ENCODE measurements at places on chromosomes 11 and 22.

DNA sequence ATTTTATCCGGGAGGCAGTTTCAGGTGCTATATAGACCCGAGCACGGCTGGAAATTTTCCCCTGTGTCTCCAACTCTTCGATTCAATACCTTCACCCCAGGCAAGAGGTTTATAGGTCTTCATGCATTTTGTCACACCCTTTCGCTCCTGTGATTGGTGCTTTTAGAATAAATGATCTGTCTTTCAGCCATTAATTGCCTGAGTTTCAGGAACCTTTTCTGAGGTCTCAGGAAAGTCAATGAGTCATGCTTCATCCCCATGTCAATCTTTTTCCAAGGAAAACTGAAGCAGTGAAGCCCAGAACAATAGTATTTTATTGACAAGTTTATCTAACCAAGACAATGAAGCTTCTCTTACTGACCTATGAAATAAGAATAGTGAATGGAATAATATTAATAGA is 29.9 kb downstream of the FAM181B start:
- no peak for DNase-seq

- peak; percentile 71 for DNase-seq
Measured at GRCh38 chr22:50270666-50271394, 650 bp upstream of the MAPK11 start.

GRCh38 chr11:120751550-120751949 is 240.0 kb downstream of the GRIK4 start:
- DNase-seq: no peak

DNA sequence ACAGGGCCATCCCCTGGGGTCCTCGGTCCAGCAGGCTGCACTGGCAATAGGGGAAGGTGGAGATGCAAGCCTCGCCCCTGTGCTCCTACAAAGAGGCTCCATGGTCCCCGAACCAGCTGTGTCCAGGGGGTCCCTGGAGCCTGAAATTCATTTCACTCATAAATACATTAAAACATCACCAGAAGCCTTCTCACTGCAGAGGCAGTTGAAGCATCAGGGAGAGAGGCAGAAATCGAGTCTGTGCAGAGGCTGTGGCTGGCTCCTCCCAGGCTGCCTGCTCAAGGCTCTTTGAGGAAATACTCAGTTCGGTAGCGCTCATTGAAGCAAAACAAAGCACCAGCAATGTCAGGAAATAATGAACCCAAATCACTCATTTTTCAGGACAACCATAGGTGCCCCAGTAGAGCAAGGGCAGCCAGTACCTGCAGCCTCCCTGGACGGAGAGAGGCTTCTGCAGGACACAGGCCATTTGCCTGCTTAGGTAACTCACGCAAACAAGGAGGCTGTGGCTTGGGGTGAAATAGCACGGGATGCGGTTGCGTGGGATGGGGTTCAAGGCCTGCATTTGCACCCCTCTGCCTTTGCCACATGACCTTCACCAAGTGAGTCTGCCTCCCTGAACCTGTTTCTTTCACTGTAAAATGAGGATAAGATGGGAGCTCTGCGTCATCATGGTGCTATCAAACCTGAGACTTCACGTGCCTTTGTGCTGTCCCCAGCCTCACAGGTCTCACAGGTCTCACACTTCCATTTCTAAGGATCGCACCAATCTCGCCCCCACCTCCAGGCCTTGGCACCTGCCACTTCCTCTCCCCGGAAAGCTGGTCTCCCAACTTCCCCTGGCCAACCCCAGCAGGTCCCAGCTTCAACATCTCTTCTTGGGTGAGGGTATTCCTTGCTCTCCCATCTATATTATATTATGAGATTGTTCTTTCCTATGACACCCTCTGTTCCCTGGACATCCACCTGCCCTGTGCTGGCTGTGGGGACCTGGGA is 84.3 kb upstream of the SHISAL1 start:
- DNase-seq: no peak

GRCh38 chr22:50105208-50106100 is 15.6 kb downstream of the MOV10L1 start:
- peak; percentile 50 for DNase-seq
